Stimulated activated CD4-positive, alpha-beta T cell treated with anti-CD3 and anti-CD28 coated beads, Interleukin-1b, Interleukin-23, amount 100 ng/mL, for 1 hour (primary cell): ENCODE measurements at places on chromosomes 5 and 9.

- no peak for DNase-seq
Measured at GRCh38 chr9:30012622-30013021, 2371.8 kb upstream of the ACO1 start.

DNA sequence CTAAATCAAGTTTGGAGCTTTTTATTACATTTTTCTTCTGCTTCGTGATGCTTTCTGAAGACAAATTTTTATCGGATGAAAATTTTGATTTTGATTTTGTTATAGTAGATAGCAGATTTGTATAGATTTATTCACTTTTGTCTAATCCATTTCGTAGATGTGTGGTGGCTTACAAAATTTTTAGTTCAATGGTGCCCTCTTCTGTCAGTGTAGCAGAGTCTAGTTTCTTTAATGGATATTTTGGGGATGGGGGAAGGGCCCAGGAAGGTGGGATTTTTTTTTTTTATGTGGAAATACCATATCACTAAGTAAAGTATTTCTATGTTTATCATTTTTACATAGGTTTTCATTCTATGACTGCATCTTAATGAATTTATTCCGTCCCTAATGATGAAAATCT lies 259.9 kb upstream of the TARS1 start:
- DNase-seq, result no peak

DNA sequence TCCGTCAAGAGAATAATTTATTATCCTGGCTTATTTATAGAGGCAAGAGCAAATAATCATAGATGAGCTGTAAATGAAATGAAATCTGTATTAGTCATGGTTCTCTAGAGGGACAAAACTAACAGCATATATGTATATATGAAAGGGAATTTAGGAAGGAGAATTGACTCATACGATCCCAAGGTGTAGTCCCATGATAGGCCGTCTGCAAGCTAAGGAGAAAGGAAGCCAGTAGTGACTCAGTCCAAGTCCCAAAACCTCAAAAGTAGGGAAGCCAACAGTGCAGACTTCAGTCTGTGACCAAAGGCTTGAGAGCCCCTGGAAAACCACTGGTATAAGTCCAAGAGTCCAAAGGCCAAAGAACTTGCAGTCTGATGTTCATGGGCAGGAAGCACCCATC lies 515.9 kb upstream of the CYLC2 start:
- DNase-seq, result no peak

GRCh38 chr9:131473891-131474290 lies 28.8 kb upstream of the POMT1 start:
- no peak for DNase-seq

DNA sequence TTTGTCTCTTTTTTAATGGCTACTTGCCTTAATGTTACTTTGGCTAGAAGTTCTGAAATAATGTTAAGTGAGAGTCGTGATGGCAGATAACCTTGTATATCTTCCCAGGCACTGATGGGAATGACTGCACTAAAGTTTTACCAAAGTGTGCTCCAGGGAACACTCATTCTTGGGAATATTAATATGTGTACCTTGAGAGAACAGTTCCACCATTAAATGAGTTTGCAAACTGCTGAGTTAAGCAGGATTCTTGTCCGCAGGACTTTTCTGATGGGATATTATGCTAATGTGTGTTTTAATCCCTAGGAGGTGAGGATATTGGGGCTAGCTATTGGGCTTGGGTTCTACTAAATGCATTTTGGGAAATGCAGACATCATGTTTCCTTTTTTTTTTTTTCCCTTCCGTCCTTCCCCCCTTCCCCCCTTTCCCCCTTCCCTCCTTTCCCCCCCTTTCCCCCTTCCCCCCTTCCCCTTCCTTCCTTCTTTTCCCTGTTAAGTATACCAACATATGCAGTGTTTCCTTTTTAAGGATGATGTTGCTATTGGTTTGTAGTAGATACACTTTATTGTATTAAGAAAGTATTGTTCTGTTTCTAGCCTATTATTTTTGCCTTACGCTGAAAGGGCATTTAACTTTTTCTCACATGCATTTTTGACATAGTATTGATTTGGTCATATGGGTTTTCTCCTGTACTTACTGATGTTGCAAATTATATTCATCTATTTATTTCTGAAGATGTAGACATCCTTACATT lies 15.5 kb downstream of the ZBTB34 start:
- DNase-seq, result no peak

- no peak for DNase-seq
Measured at GRCh38 chr9:8916771-8917170, 1117.2 kb upstream of the DMAC1 start.

DNA sequence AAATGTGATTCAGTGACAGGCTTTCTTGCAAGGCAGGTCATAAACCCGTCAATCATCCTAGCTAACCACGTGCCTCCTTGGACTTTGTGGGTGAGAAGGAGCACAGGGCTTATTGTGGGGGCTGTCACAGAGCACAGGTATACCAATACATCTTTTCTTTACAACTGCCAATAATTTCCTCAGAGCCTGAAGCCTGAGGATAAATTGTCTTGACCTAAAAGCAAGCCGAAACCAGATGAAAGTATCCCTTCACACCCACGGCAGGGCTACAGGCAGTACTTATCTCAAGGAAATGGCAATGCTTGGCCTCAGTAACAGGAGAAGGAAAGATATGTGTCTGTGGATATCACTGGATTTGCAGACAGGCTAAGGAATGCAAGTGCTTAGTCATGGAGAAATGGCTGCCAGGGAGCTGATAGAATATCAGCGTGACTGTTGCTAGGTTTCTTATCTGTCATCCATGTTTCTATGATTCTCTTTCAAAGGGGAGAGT lies 90.3 kb upstream of the ZNF366 start:
- DNase-seq, result no peak

DNA sequence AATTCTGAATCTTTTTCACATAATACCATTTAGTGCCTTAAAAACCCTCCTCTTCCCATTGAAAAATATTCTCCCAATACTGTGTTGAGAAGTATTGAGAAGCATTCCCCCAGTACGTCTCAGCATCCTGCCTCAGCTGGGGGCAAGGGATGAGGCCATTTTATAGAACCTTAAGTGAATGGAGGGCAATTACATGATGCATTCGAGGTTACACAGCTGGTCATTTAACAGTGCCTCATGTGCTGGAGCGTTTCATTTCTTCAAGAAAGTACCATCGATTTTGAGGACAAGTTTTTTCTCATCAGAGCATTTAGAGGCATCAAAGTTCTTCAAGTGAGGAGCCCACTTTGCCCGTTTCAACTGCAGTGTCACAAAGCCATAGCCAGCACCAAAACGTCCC lies 135.6 kb downstream of the DOCK2 start:
- no peak for DNase-seq

GRCh38 chr5:11064763-11065450 lies 303.9 kb upstream of the DAP start:
- no peak for DNase-seq

- no peak for DNase-seq
Measured at GRCh38 chr5:33635582-33635981, 194.8 kb downstream of the TARS1 start.

GRCh38 chr5:135171336-135171735 lies 137.3 kb upstream of the PITX1 start:
- DNase-seq, result no peak

DNA sequence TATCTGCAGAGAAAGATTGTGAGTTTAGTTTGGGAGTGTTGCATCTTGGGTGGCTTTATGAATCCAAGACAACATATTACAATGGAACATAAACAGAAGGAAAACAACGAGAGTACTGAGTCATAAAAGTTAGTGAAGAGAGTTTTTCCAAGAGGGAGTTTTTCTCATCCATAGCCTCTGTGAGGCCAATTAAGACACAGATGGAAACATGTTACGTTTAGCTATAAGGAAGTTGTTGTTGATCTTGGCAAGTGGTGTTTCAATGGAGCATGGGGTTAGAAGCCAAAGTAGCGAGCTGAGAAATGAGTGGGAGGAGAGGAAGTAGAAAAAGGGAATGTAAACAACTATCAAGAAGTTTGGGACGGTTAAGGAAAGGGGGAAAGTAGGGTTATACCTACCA lies 53.3 kb upstream of the SPATA31D4 start:
- no peak for DNase-seq
